ENCODE measurements at places on chromosomes 3 and 15. TPM values are rescaled to one million over a fixed set of nuclear protein-coding genes. Genes with fewer than 3 reads are reported as not detected.
A peak's percentile ranks its signal among the peaks of the same experiment; 100 is the strongest.

The THSD4 gene
- total RNA-seq = 0.92 TPM

GRCh38 chr15:82874961-82875360 lies 65.5 kb downstream of the WHAMM start:
- H3K27me3 ChIP-seq = peaks cover 3% of the 10 kb centered on the region
- no peak for DNase-seq
- no peak overlapping the region for H3K4me3 ChIP-seq
- H3K27ac ChIP-seq = peak overlapping the region; percentile 48
- no peaks in the 10 kb centered on the region for H3K36me3 ChIP-seq

DNA sequence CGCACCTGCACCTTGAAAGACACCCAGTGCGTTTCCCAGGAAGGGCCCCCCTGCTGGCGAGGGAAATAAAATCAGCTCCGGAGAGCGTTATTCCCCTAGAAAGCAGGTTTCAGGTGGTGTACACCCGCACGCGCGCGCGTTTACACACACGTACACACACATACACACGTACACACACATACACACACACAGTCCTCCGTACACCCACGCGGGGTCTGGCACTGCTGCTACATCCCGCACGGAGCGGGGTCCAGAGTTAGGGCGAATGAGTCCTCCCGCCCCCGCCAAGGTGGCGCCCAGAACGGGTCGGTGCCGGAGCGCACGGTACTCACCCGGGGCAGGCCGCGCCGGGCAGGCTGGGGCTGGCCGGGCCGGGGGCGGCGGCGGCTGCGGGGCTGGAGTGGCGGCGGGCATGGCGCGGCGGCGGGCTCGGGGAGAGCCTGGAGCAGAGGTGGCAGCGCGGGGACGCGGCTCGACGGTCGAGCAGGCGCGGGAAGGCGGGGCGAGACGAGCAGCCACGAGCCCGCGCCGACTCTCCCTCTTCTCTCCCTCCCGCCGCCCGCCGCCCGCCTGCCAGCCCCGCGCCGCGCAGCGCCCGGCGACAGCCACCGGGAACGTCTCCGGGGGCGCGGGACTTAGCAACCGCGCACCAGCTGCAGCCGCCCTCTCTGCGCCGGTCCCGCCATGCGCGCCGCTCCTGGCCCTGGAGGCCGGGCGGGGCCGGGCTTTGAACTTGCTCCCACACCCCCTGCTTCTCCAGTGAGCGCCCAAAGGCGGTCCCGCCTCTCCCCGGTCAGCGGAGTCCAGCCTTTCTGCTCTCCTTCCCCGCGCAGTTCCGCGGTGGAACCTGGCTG lies at the start of gene DCLK3:
DCLK3 (minus strand) TSS at position 704 of the 854 bp plus-strand sequence; CDS start at position 414, 290 bp downstream.
- H3K36me3 ChIP-seq = peaks cover 5% of the 10 kb centered on the region
- peaks cover 10% of the 10 kb centered on the region for H3K4me1 ChIP-seq
- H3K27ac ChIP-seq = no peak within 1 kb of the TSS
- peak within 1 kb of the TSS; percentile 85 for H3K4me3 ChIP-seq

- DNase-seq = no peak
- no peaks in the 10 kb centered on the region for H3K36me3 ChIP-seq
- H3K4me3 ChIP-seq = no peak overlapping the region
- H3K4me1 ChIP-seq = peaks cover 3% of the 10 kb centered on the region
These were observed 10.5 kb downstream of the FILIP1L start for GRCh38 chr3:100103558-100104441.

- H3K4me3 ChIP-seq = no peak overlapping the region
- peaks cover 12% of the 10 kb centered on the region for H3K4me1 ChIP-seq
- H3K27me3 ChIP-seq = peaks cover 12% of the 10 kb centered on the region
- no peak for DNase-seq
These were observed 62.8 kb upstream of the IMPG2 start for GRCh38 chr3:101383156-101383575.

The SLC9C1 gene
- total RNA-seq = 0.13 TPM

DNA sequence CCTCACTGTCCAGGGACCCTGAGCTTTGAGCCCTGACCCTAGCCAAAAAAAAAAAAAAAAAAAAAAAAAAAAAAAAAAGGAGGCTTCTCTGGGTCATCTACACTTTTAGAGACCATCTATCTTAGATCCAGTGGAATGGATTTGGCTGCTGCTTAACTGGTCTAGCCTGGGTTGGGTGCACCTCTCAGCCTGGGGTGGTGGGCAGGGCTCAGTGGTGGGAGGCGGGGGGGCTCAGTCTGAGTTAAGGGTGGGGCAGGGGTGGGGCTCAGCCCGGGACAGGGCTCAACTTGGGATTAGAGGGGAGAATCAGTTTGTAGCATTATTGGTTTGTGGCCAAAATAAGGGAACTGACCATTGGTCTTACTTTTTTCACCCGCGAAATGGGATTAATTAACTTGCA lies 139.2 kb downstream of the TPRA1 start:
- peaks cover 4% of the 10 kb centered on the region for H3K4me1 ChIP-seq
- H3K36me3 ChIP-seq = no peaks in the 10 kb centered on the region
- peaks cover 6% of the 10 kb centered on the region for H3K27me3 ChIP-seq

Data from endothelial cell (in vitro differentiated cells).